NCI-H187 (cell line): ENCODE measurements at places on chromosomes 16 and 17.

GRCh38 chr16:75052481-75053202, 53.8 kb downstream of the ZNRF1 start:
- DNase-seq: no peak

DNA sequence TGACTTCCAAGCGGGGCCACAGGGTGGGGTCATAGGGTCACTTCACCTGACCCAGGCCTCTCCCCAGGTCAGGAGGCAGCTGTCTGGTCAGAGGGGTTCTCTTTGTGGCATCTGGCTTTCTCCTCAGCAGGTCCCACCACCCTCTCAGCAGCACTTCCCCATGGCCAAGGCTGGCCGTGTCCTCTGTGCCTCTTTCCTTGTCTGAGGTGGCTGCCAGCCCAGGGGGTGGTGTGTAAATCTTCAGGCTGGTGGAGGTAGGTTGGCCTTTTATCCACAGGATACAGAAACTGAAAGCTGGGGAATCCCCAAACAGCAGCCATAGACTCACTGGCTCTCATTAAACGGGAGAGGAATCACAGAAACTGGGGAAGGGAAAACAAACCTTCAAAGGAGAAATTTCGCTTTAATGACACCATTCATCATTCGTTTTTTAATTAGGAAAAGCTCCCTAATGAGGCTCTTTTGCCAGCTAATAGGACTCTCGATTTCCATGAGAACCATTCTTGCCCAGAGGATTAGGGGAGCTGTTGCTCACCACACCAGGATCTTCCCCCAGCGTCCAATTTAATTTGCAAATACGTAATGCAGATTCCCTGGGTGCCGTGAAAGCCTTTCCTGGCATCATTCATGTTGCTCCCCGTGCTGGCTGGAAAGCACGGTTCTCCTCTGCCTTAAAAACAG, 18.0 kb downstream of the C17orf75 start:
- DNase-seq: no peak

DNA sequence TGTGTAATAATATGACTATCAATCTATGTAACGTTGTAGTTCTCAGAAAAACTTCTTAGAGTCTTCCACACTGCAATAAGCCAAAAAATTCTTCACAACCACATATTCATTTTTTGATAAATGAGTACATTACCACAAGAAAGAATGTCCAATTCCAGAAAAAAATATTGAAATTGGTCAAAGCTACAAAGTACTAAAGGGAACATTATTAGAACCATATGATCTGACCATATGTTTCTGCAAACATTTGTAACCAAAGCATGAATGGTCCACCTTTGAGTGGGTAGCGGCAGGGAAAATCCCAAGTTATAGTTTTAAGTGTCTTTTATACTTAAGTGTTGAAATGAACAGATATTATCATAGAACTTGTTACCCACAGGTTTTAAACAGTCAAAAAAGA, 71.7 kb upstream of the NACA2 start:
- DNase-seq: no peak

- no peak for DNase-seq
Observed at GRCh38 chr16:87582216-87582965, 19.9 kb upstream of the JPH3 start.

DNA sequence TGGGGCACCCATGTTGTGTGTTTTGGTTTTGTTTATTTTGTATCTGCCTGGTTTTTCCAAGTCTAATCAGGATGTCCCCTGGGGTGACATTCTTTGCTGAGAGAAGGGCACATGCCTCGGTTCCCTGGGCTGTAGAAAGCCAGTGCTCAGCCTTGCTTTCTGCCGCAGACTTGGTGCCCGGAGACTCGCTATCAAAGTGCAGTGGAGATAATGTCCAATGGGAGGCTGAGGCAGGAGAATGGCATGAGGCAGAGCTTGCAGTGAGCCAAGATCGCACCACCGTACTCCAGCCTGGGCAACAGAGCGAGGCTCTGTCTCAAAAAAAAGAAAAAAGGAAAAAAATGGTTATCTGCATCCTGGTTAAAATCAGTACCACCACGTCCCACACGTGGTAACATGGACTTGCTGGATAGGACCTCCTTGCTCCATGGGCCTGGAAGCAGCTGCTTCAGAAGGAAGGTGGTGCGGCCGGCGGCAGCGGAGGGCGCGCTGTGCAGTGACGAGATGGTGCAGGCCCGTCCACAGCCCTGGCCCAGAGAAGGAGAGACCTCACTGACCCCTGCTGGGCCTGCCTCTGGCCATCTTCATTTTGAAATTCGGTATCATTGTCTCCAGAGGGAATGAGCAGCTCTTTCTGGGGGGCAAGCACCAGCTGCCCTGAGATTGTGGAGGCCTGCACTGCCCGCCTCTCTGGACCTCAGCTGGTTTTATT, 19.3 kb upstream of the IL17C start:
- no peak for DNase-seq

- DNase-seq: no peak
Observed at GRCh38 chr17:78844301-78845005, 3.8 kb upstream of the USP36 start.

DNA sequence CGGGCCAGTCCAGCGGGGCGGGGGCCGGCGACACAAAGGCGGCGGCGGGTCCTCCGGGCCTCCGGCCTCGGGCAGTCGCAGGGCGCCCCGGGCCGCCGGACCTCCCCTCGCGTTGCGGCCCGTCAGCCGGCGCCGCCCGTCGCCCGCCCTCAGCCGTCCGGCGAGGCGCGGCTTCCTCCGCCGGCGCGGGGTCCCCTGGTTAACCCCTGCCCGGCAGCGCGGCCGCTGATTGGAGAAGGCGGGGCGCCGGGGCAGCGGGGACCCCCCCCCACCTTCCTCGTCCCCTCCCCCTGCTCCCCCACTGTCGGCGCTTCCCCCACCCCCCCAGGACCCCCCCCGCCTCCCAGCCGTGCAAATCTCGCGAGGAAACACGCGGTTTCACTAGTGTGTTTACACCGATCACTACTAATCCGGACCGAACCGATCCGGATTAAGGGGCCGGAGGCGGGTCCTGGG, at the start of gene TLK2:
TLK2 (plus strand) TSS at position 402 of the 456 bp plus-strand sequence. CDS start 2,301 bp downstream, outside the sequence.
- DNase-seq: peak; percentile 12

- DNase-seq: no peak
Observed at GRCh38 chr16:78485188-78485916, 385.9 kb downstream of the WWOX start.

DNA sequence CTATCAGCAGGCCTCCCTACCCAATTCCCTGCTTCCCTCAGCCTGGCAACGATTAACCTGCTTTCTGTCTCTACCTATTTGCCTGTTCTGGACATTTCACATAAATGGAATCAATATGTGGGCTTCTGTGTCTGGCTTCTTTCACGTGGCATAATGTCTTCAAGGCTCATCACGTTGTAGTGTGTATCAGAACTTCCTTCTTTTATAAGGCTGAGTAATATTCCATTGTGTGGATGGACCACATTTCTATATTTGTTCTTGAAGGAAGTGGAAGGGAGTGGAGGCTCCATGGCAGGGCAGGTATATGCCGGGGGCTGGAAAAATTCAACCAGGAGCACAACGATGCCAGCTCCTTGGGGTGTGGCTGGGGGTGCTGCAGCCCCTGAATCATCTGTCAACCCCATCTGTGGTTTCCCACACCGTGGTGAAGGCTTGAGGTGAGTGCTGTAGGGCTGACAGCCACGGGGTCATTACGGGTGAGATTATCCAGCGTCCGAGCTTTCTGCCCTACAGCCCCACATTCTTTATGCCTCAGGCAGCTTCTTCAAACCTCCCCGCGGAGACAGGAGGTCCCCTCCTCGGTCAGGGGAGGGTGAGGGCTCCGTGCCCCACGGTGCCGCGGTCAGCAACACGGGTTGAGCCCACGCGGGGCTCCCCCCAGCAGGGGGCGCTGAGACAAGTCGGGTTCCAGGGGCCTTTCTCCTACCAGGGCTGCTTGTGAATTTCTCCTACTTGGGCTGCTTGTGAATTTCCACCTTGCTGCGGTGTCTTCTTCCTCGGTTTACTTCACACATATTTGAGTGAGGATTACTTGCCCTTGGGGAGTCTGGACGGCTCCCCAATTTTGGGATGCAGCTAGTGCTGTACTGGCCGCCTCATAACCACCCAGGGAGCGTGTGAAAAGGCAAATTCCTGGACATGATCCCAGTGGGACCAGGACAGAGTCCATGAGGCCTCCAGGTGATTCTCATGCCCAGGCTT, 18.3 kb upstream of the WFIKKN2 start:
- DNase-seq: no peak

DNA sequence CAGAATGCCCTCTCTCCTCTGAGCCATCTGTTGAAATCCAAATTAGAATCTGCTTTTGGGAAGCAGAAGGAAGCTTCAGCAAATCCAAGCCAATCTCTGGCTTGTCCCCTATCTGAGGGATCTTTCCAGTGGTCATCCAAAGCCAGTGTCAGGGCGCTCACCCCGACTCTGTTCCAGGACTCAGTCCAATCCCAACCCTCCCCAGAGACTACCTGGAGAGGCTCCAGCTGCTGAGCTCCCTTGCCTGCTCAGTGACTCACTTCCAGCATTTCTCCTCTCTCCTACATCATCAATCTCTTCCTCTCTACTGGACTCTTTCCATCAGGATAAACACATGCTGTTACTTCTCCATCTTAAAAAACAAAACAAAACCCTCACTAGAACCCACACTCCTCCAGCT, 2.4 kb downstream of the MATCAP1 start:
- no peak for DNase-seq

DNA sequence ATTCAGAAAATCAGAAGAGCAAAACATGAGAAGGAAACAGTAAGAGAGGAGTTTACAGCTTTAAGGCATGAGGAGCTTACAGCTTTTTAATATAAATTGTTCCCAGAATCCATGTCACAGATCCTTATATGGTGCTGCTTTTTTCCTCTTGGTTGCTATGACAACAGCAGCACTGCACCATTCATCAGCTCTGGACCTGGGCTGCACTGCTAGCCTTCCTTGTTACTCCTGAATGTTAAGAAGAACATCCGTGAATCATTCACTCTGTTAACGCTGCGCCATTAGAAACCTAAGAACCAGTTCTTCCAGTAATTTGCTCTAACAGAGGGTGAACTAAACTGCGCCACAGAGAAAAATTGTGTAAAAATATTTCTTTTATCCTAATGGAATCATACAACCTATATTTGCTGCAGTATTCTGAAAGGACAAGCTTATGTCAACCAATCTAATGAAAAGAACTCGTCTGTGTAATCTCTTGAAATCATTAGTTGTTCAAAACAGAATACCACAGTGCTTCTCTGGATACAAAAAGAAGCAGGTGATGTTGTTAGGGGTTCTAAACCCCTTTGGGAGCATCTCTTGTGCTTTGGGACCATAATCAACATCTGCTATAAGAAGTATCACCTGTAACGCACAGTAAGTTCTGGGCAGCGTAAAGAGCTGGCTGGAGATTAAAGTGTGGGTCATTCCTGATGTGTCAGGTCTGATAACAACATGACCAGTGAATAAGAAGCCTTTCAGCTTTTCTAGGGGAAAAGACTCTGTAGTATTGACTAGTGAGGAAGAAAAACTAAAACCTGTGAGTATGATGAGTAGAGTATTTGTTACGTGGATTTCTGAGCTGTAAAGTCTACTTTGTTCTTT, 151.2 kb downstream of the TANC2 start:
- DNase-seq: no peak
